ENCODE measurements at places on chromosomes 7 and 10. TPM values are rescaled to one million over a fixed set of nuclear protein-coding genes. Genes with fewer than 3 reads are reported as not detected.

The GIMAP1 gene
- 0.03 TPM for total RNA-seq

The HACD1 gene
- total RNA-seq = 12.2 TPM

The PALD1 gene
- total RNA-seq = 0.40 TPM

The PPP1R17 gene
- total RNA-seq = not detected

The VENTX gene
- not detected for total RNA-seq

The PRSS2 gene
- not detected for total RNA-seq

The PPP1R3C gene
- 201 TPM for total RNA-seq

The OPN1SW gene
- not detected for total RNA-seq

The SH2D4B gene
- 0.07 TPM for total RNA-seq

The PRKG1 gene
- total RNA-seq = 27.2 TPM

The TSPAN12 gene
- total RNA-seq = 5.2 TPM

The AVL9 gene
- 25.7 TPM for total RNA-seq

The WDR11 gene
- 88.4 TPM for total RNA-seq

The HMX2 gene
- not detected for total RNA-seq

The UCN3 gene
- total RNA-seq = not detected

The HOXA5 gene
- total RNA-seq = 1.2 TPM

The TMEM139 gene
- total RNA-seq = 0.23 TPM

The FBXL13 gene
- total RNA-seq = 2.0 TPM

The C7orf57 gene
- total RNA-seq = not detected

The SLC13A1 gene
- total RNA-seq = not detected

The ZCCHC24 gene
- total RNA-seq = 33.8 TPM

The COBL gene
- total RNA-seq = not detected

The DNAJC12 gene
- total RNA-seq = 4.8 TPM

The MMS19 gene
- total RNA-seq = 63.9 TPM

The NODAL gene
- total RNA-seq = not detected

The SH3PXD2A gene
- 45.5 TPM for total RNA-seq

The IQUB gene
- 0.85 TPM for total RNA-seq

The GCC1 gene
- total RNA-seq = 21.7 TPM

The VSTM2A gene
- total RNA-seq = not detected

The KCNH2 gene
- total RNA-seq = 0.79 TPM

The RNF32 gene
- 0.33 TPM for total RNA-seq

The POR gene
- 64.7 TPM for total RNA-seq

The ADAMTS14 gene
- total RNA-seq = 2.5 TPM

The CALML5 gene
- total RNA-seq = not detected

The HMX3 gene
- total RNA-seq = not detected

The ARHGAP19 gene
- total RNA-seq = 2.6 TPM

The DPP6 gene
- not detected for total RNA-seq

The MAGI2 gene
- total RNA-seq = 9.8 TPM

The GPR26 gene
- not detected for total RNA-seq

The SMO gene
- total RNA-seq = 17.6 TPM

The DLX6 gene
- total RNA-seq = 0.23 TPM

The TMEM273 gene
- total RNA-seq = 0.13 TPM

The OR2A7 gene
- total RNA-seq = 0.07 TPM

The ZNF804B gene
- total RNA-seq = not detected

The TACC2 gene
- total RNA-seq = 8.8 TPM

The CRTAC1 gene
- total RNA-seq = 0.07 TPM

The FAM237B gene
- not detected for total RNA-seq
